ENCODE measurements at places on chromosomes 3 and 15. TPM values are rescaled to one million over a fixed set of nuclear protein-coding genes. Genes with fewer than 3 reads are reported as not detected.

Gene PLSCR5
- not detected for total RNA-seq

Gene WDR93
- total RNA-seq: not detected

Gene SCG3
- 0.51 TPM for total RNA-seq

Gene ALDH1A2
- total RNA-seq: 1.6 TPM

Gene TMCO5A
- not detected for total RNA-seq

Gene IL17RD
- total RNA-seq: 46.1 TPM

Gene LRRC31
- not detected for total RNA-seq

Gene PCLAF
- 12.0 TPM for total RNA-seq

Gene FBXW12
- not detected for total RNA-seq

Gene THRB
- 3.4 TPM for total RNA-seq

Gene CLPX
- total RNA-seq: 75.4 TPM

Gene SI
- not detected for total RNA-seq
